ENCODE measurements at places on chromosomes 3 and 15. TPM values are rescaled to one million over a fixed set of nuclear protein-coding genes. Genes with fewer than 3 reads are reported as not detected.
A peak's percentile ranks its signal among the peaks of the same experiment; 100 is the strongest.

- no peak for DNase-seq
Observed at GRCh38 chr15:58139276-58139988, 1.3 kb downstream of the AQP9 start.

GUCA1C gene
- not detected for total RNA-seq

SLC28A1 gene
- not detected for total RNA-seq

GRCh38 chr15:30990446-30991254, 778 bp downstream of the MTMR10 start:
- DNase-seq, result peak; percentile 82

DNA sequence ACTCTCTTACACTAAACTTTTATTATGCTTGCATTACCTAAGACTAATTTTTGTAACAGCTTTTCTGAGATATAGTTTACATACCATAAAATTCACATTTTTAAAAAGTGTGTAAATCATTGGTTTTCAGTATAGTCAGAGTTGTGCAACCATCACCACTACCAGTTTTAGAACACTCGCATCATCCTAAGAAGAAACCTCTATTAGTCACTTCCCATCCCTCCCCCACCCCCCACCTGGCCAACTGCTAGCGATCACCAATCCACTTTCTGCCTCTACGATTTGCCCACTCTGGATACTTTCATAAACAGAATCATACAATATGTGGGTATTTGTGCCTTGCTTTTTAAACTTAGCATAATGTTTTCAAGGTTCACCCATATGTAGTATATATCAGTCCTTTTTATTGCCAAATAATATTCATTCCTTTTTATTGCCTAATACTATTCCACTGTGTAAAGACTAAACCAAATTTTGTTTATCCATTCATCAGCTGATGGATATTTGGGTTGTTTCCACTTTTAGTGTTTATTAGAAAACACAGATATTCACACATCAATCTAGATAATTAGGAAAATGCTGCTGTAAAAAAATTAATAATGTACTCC, 23.0 kb downstream of the UBP1 start:
- DNase-seq, result no peak

DNA sequence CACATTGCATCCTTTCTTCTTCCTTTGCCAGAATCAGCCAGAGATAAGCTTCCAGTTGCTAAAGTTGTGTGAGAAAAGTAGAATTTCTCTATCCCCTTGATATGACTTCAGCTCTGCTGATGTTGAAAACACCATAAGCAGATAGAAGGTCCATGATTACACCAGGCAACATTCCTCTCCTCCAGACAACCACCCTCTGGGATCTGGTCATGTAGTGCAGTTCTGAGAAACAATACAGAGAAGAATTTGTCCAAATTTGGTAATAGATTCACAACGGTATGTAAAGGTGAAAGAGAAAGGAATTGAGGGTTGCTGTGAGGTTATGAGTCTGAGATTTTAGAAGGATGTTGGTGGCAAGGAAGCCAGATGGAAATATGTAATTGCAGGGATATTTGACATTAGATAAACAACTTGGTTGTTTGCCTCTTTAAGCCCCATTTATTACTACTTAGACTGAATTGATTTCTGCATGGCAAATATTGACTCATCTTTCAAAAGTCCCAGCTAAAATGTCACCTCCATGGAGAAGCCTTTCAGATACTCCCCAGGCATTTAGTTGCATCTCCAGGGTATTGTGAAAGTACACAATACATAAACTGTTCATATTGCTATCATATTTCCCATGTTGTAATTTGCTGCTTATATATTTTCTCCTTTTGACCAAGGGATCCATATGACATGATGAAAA, 134.9 kb downstream of the GAP43 start:
- DNase-seq, result no peak

- no peak for DNase-seq
Observed at GRCh38 chr3:127405791-127406190, 117.9 kb upstream of the PRR20G start.

GRCh38 chr3:134197681-134198261, 52.9 kb downstream of the RYK start:
- DNase-seq, result peak; percentile 43

GRCh38 chr15:69126054-69126469, 34.4 kb upstream of the GLCE start:
- DNase-seq, result no peak

GPR62 gene
- total RNA-seq, result not detected

NECTIN3 gene
- 52.5 TPM for total RNA-seq

- no peak for DNase-seq
Observed at GRCh38 chr3:374459-374858, 177.9 kb downstream of the CHL1 start.

CELSR3 gene
- total RNA-seq, result 1.2 TPM

- no peak for DNase-seq
Observed at GRCh38 chr3:18412684-18413083, 12.5 kb downstream of the SATB1 start.

GRCh38 chr3:81302045-81302444, 459.4 kb downstream of the GBE1 start:
- DNase-seq, result peak; percentile 90

DNA sequence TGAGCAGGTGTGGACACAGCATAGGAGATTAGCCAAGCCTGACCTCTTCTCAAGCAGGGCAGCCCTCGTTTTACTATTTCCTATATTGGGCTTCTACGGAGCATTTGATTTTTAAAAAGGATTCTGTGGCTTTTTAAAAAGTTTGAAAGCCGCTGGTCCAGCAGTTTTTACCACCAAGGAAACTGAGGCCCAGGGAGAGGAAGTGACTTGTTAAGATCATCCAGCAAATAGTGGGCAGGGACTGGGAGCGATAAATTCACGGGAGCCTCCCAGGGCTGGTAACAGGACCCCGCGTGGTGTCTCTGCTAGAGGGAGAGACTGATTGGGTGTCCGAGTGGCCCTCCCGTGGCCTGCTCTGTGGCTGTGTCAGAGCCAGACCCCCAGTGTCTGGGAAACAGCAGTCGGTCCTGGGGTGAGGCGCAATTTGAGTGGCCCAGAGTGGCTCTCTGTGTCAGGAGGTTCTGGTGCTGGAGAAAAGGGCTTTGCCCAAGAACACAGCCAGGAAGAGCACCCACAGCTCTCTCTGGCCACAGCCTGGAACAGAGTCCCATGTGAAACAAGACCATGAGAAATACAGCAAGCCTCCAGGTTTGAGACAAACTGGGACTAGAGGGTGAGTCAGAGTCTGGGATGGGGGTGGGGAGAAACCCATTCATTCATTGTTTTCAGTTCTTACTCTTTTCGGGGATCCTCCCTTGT, 4.2 kb downstream of the FURIN start:
- DNase-seq, result peak; percentile 98

SNAPC5 gene
- total RNA-seq, result 18.0 TPM

CFAP20DC gene
- 2.2 TPM for total RNA-seq

DNA sequence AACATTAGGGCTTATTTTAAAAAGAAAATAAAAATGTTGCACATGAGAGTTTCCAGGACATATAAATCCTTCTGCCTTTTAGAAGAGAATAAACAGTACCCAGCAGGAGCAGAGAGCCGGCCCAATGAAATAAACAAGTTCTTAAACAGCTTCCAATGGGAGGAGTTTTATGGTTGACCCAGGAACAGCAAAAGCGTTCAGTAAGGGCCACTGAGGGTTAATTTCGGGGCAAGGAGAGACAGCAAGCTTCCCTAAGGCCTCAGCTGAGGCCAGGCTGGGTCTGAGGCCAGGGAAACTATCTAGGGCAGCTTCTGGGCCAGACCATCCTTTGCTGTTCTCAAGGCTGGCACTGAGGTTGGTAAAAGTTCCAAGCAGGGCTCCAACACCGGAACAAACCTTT, 3.4 kb downstream of the PDZRN3 start:
- no peak for DNase-seq

DNA sequence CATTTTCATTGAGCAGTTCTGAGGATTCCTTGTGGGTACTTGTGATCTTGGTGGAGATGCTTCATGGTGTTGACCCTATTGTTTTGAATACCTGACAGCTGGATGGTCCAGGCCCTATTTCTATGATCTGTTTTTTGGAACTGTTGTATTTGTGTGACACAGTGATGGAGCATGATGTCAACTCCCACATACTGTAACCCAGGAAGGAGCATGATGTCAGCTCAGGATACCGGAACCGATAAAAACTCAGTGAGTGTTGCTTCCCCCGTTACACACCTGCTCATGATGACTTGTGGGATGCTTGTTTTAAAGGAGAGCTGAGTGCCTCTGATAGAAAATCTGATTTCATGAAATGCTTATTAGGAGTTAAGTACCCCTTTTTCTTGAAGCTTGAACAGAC, 45.1 kb downstream of the ZBTB38 start:
- no peak for DNase-seq

DNA sequence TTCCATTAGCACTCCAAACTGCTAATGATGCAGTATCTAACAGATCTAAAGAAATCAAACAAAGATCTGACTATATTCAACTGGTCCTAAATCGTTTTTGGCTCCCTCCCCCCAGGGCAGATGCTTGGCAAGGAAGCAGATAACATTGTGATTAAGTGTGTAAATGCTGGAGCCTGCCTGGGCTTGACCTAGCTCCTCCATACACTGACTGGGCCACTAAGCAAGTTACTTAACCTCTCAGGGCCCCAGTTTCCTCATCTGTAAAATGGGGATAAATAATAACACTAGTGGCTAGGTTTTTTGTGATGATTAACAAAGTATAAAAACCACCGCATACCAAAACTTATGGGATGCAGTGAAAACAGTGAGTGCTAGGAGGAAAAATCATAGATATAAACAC, 9.2 kb downstream of the EID1 start:
- DNase-seq, result no peak

DNA sequence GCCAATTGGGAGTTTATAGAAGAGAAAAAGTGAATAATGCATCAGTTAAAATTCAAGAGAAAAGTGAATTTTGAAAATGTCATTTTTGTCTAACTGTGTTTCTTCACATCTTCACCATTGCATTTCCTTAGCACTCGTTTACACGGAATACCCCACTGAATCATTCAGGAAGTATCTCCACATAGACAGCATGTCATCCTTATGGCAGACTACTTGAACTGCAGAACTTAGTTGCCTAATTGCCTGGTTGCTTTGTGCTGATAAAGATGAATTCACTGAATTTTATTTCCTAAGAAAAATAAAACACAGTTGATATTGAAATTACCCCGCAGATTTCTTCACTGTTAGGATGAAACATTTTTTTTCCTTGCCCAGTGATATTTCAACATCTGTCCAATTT, 627.1 kb downstream of the ROBO1 start:
- no peak for DNase-seq
